ENCODE measurements at places on chromosomes 6 and 20.

DNA sequence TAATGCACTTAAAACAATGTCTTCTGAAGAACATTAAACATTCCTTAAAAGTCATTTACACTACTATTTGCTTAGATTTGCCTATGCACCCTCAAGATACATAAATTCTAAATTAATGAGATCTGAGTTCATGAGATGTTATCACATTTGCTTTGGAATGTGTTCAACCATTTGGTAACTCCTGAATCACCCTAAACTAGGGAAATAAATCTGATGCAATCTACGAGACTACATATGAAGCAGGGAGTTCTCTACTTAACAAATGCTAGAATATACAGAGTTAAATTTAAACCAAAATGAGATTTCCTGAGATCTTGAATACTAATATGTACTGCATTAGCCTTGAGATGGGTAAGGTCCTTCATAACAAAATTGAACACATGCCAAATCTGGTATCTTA lies 170.1 kb downstream of the CLIC5 start:
- no peak for DNase-seq

- DNase-seq, result no peak
Observed at GRCh38 chr6:99613705-99614429, 7.2 kb downstream of the PRDM13 start.

GRCh38 chr6:13405961-13406477 lies 77.7 kb upstream of the TBC1D7 start:
- no peak for DNase-seq

DNA sequence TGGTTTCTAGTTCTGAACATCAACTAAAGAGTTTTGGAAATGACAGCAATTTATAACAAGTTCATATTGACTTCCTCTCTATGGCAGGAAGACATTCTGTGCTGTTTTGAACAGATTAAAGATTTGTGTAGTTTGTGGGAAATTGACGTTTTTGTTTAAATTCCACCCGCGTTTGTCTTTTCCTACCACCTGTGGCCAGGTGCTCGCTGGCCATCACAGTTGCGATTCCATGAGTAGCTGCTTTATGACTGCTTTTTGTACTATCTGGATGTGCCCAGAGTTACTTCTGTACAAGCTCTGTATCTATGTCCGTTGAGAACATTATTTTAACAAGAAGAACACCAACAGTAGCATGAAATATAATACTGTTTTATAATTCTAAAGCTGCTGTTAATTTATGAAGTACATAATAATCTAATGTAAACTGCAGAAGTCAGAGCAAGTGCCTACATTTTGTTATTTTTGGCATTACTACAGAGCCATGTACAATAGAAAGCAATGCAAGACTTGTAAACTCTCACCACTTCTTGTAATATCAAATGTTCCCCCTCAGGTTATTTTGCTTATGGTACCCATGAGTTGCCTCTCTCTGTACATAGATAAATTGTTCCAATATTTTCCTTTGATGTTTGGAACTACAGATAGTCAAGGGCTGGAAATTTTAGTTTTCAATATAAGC lies 33.5 kb downstream of the ZBTB2 start:
- DNase-seq, result no peak

DNA sequence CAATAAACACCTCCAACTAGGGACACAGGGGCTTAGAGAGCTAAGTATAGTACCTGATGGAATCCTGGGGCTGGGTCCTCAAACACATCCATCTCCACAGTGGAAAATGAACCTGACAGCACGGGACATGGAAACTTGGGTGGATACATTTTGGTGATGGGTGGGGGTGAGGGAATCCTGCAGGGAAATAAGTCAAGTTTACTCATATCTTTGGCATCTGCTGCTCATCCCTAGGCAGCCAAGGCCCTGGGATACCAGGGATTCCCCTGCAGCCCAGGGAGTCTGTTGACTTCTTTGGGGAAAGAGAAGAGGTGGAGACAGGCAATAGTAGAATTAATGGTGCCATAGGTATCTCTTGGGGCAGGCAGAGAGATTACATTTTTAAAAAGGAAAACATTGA lies 6.6 kb downstream of the APOBEC2 start:
- DNase-seq, result no peak
